ENCODE measurements at places on chromosomes 5 and 9.
A peak's percentile ranks its signal among the peaks of the same experiment; 100 is the strongest.

DNA sequence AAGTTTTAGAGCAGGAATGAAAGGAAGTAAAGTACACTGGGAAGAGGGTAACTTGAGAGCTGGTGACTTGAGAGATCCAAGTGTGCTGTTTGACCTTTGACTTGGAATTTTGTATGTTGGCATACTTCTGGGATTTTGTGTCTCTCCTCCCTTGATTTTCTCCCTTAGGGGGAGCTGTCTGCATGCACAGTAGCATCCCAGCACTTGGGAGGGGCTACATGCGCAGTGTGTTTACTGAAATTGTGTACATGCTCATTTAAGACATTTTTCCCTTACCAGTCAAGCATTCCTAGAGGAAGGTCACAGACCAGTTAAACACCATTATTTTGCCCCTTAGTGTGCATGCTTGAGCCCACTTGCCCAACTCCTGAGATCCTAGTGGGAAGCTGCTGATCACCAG, 120.1 kb downstream of the ZNF622 start:
- DNase-seq: no peak

GRCh38 chr5:143547342-143547741, 143.9 kb upstream of the NR3C1 start:
- DNase-seq: no peak

DNA sequence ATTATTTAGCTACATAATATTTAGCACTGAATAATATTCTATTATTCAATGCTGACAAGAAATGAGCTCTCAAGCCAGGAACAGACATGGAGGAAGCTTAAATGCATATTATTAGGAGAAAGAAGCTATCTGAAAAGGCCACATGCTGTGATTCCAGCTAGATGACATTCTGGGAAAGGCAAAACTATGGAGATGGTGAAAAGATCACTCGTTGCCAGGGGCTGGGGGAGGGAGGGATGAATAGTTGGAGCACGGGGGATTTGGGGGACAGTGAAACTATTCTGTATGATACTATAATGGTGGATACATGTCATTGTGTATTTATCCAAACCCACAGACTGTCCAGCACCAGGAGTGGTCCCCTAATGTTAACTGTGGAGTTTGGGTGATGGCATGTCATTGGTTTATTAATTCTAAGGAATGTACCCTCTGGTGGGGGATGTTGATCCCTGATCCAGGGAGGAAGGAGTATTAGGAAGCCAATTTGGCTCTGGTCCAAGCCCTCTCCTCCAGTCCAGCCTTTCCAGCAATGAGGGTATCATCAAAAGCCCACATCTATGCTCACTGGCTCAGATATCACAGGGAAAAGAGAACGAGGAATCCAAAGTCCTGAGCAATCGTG, 162.5 kb downstream of the COL23A1 start:
- DNase-seq: no peak

DNA sequence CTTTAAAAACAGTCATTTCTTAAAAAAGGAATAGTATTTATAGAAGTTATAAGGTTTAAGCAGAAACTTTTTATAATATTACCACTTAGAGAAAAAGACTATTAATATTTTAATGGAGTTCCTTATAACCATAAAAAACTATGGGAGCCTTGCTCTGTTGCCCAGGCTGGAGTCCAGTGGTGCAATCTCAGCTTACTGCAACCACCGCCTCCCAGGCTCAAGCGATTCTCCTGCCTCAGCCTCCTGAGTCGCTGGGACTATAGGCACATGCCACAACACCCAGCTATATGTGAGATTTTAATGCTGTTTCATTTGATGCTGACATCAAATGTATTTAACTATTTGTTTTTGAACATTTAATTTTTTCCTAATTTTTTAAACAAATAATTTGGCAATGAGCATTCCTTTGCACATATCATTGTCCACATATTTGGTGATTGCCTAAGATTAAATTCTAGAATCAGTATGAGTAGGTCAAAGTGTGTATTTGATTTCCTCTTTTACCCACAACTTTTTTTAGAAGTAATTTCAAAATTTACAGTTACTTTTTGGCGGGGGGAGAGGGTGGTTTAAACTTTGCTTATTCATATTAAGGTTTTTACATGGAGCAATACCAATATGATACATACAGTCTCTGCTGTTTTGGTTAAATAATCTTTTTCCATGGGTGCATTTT, 235.5 kb downstream of the ARHGEF28 start:
- no peak for DNase-seq

DNA sequence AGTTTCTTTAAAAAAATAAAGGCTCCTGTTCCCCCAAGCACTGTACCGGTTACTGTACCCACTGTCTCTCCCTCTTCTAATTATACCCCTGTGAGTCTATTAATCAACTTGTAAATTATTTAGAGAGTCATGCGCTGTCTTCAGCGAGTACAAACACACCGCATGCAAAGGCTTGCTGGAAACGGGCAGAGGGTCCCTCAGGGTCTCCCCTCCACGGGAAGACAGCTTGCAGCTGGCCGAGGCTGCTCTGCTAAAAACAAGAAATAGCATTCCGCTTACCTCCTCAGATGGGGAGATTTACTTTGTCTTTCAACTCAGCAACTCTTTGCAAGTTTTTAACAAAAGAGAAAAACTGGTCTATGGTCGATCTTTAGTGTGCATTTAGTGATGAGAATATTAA, 71.8 kb downstream of the AK8 start:
- no peak for DNase-seq

DNA sequence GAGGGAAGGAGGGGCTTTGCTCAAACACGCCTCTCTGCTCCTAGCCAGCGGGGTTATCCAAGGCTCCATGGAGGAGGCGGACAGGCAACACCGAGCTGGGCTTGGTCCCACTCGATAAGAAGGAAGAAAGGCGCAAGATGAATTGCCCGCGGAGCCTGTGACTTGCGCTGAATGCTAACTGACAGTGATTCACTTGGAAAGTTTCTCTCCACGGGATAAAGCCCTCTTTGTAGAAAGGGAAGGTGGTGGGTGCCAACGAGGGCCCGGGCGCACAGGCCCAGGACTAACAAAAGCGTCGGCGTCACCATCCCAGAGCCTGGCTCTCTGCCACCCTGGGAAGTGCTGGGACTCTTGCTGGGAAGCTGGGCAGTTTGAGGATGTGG, 76.0 kb downstream of the VAV2 start:
- DNase-seq: no peak

- no peak for DNase-seq
These were observed 17.6 kb downstream of the NREP start for GRCh38 chr5:111739416-111739815.

DNA sequence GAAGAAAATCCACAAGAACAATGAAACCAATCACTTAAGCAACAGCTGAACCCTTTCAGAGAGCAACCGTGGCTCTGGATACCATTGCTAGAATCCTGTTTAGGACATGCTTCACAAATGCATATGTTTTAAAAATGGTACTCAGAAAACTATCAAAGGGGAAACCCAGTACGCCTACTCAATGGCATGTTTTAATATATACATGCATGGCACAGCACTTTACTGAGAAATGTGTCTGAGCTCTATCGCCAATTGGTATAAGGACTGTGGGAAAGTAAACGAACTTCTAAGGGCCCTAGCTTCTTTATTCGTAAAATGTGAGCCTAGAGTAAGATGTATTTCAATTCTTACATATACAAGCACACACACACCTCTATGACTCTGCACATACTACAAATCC, 72.3 kb downstream of the PTBP3 start:
- DNase-seq: no peak

- DNase-seq: no peak
These were observed 32.1 kb downstream of the EXOC3 start for GRCh38 chr5:474840-475661.

DNA sequence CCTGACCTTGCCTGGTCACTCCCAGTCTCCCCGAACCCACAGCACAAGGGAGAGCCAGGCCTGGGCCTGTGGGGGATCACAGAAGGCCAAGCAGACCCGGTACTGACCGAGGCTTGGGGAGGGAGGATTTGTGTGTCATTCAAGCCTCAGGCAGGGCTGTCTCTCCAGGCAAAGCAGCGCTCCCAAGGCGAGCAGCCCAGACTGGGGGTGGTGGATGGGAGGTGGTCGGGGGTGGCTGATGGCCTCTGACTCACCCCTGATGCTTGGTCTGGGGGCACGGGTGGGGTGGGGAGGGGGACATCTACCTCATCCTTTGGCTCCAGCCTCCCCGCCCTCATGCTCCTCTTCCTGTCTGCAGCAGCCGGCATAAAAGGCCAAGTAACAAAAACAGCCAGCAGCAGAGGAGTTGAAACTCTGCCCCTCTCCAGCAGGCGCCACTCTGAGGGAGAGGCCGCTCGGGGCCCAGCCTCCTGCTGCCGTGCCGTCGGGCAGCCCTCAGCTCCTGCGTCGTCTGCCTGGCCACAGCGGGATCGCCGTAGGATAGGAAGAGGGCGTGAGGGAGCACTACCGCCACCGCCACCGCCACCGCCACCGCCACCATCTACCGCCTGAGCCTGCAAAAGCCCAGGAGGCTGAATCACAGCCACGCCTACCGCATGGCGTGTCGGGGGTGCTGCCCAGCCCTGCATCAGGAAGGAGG, 166.0 kb downstream of the OLFM1 start:
- DNase-seq: no peak

DNA sequence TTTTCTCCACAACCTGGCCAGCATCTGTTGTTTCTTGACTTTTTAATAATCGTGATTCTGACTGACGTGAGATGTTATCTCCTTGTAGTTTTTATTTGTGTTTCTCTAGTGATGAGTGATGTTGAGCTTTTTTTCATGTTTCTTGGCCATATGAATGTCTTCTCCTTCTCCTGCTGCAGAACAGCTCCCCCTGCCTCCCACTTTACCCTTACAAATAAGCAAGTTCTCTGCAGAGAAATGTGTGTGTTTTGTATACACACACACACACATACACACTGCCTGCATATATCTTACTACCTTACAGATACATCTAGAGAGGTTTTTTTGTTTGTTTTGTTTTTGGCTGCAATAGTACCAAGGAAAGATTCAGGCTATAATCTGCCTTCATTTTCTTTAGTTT, 88.7 kb upstream of the PHF24 start:
- DNase-seq: peak; percentile 23

DNA sequence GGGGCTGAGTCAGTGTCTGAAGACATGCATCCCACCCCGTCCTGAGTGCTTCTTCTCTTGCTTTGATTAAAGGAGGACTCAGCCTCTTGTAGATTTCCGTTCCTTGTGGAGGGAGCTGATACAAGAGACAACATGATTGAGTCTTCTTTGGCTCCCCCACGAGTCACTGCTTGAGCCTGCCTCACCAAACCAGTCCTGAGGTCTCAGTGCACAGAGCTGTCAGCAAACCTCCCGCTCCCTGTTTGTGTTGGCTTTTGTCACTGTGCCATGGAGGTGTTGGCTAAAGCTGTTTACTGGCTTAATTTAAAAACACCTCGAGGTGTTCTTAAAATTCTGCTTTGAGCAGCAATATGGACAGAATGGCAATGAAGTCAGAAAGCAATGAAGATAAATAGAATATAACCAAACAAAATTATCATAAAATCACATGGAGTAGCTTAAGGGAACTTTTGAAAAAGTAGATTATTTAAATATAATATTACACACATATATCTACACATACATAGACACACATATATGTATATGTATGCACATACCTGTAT, 234.1 kb upstream of the ANKRD55 start:
- DNase-seq: no peak

- no peak for DNase-seq
These were observed 134.0 kb downstream of the RXRA start for GRCh38 chr9:134460206-134460605.

- no peak for DNase-seq
These were observed 21.0 kb upstream of the RAB14 start for GRCh38 chr9:121222524-121223171.

GRCh38 chr9:4170231-4170630, 129.6 kb downstream of the GLIS3 start:
- DNase-seq: no peak

GRCh38 chr5:164581889-164582288, 1076.5 kb downstream of the MAT2B start:
- no peak for DNase-seq

GRCh38 chr5:142619815-142620214, 66.1 kb downstream of the FGF1 start:
- DNase-seq: no peak

GRCh38 chr5:104733063-104733669, 1170.6 kb upstream of the NUDT12 start:
- DNase-seq: no peak

GRCh38 chr5:8408258-8408657, 539.3 kb downstream of the MTRR start:
- no peak for DNase-seq

DNA sequence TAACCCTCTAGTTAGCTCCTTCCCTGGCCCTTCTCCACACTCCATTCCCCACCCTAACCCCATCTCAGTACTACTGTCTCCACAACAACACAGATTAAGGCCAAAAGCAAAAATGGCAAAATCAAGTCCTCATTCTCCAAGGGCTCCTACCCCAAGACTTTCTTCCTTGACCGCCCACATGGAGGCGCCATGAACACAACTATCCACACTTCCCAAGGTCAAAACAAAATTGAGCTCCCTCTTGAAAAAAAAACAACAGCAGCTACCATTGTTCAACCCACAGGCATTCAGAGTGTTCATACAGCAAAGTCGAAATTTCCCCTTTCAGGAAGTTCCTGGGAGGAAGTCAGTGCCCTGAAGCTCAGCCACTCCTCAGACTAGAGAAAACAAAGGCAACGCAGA, 54.4 kb downstream of the GNAQ start:
- DNase-seq: peak; percentile 80

GRCh38 chr5:93120051-93120450, 461.0 kb downstream of the NR2F1-AS1 start:
- DNase-seq: no peak

DNA sequence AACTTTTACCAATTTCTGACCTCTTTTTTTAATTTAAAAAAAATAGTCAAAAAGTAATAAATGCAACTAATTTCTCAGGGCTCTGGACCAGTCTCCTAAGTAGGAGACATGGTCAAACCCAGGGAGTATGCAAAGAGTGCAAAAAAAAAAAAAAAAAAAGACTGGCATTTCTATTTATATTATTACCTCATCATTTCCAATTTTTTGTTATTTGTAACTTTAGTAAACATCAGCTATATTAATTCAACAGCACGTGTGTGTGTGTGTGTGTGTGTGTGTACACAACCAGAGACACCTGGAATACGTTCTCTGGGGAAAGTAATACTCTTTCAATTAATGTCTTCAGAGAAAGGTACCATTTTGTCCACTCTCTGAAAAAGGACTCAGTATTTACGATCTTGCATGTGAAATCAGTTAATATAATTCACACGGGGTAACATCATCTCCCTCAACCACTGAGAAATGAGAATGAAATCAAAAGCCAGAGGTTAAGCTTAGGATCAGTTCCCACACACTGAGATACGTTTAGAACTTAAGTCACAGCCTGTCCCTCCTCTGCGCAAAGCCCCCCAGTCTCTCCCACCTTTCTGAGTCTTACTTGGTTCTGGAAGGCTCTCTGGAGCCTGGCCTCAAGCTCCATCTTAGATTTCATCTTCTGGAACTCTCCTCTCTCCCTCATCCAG, 21.9 kb downstream of the ZNF608 start:
- no peak for DNase-seq

All from activated naive CD4-positive, alpha-beta T cell treated with anti-CD3 and anti-CD28 coated beads for 36 hours (primary cell).